ENCODE measurements at places on chromosomes 7 and 10. TPM values are rescaled to one million over a fixed set of nuclear protein-coding genes. Genes with fewer than 3 reads are reported as not detected.

DNA sequence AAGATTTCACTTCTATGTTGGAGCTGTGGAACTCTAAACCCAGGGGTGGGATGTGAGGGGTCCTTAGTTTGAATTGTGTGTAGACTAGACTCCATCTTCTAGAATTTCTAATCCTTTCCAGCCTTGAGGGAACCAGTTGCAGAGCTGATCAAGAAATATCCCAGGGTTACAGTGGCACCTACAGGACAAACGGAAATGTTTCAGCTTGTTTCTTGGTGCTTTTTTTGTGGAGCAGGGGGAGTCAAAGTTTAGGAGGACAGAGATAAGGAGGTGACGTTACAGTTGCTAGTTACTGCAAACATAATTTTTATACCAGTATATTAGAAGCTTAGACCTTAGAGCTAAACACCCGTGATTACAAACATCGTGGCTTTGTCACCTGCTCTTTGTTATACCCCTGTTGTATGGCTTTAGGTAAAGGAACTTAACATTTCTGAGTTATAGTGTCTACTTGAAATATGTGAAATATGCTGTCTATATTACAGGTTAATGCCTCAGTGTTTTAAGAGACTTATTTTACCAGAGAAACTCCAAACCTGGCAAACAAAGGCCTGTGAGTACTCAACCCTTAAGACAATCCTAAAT is 84.5 kb upstream of the DYNC1I1 start:
- no peaks in the 10 kb centered on the region for H3K27me3 ChIP-seq
- no peak overlapping the region for H3K27ac ChIP-seq
- no peak for DNase-seq
- no peaks in the 10 kb centered on the region for H3K36me3 ChIP-seq
- no peak overlapping the region for H3K4me3 ChIP-seq
- H3K4me1 ChIP-seq: peaks cover 12% of the 10 kb centered on the region

GRCh38 chr7:50418526-50419290 is 31.4 kb downstream of the FIGNL1 start:
- no peak overlapping the region for H3K27ac ChIP-seq
- H3K4me1 ChIP-seq: no peaks in the 10 kb centered on the region
- H3K27me3 ChIP-seq: no peaks in the 10 kb centered on the region
- DNase-seq: no peak
- H3K4me3 ChIP-seq: no peak overlapping the region

DNA sequence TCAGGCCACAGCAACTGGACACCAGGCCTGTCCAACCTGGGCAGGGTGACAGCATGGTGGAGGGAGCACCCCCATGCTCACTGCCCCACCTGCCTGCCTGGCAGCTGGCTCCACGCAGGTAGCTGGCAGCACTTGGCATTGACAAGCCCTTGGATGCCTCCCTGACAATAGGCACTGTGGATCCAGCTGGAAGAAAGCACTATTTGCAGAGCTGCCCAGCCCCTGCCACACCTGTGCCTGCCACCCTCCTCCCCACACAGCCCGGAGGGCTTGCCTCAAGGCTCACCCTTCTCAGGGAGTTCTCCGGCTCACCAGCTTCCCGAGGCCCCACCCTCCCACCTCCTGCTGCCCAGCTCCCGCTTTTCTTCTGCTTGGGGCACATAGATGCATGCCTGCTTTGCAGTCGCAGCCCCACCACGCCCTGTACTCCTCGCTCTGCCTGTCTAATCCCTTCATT is 160.1 kb downstream of the NEURL1 start:
- H3K27ac ChIP-seq: peak overlapping the region; percentile 79
- H3K4me1 ChIP-seq: peaks cover 73% of the 10 kb centered on the region
- no peak overlapping the region for H3K4me3 ChIP-seq
- H3K36me3 ChIP-seq: no peaks in the 10 kb centered on the region
- no peaks in the 10 kb centered on the region for H3K27me3 ChIP-seq

- no peak overlapping the region for H3K4me3 ChIP-seq
- no peaks in the 10 kb centered on the region for H3K36me3 ChIP-seq
- peak; percentile 87 for DNase-seq
- H3K27ac ChIP-seq: no peak overlapping the region
- no peaks in the 10 kb centered on the region for H3K27me3 ChIP-seq
- no peaks in the 10 kb centered on the region for H3K4me1 ChIP-seq
Measured at GRCh38 chr7:44381494-44382220, 56.3 kb upstream of the CAMK2B start.

DNA sequence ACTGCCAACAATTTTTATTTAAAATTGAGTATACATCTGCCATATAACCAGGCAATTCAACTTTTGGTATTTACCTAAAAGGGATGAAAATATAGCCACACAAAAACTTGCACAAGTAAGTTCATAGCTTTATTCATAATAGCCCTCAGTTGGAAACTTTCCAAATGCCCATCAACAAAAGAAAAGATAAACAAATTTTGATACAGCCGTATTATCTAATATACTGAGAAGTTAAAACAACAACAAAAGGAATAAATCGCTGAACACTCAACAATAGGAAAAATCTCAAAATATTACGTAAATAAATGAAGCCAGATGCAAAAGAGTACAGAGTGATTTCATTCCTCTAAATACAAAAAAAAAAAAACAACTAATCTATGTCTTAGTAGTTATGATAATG is 399.2 kb upstream of the SEMA3D start:
- H3K4me3 ChIP-seq: no peak overlapping the region
- H3K36me3 ChIP-seq: no peaks in the 10 kb centered on the region

- H3K4me1 ChIP-seq: peaks cover 13% of the 10 kb centered on the region
- H3K4me3 ChIP-seq: no peak overlapping the region
- no peaks in the 10 kb centered on the region for H3K27me3 ChIP-seq
- H3K36me3 ChIP-seq: no peaks in the 10 kb centered on the region
- DNase-seq: no peak
- H3K27ac ChIP-seq: peak overlapping the region; percentile 1
Measured at GRCh38 chr7:27111751-27112277, 9.3 kb upstream of the HOXA2 start.

DNA sequence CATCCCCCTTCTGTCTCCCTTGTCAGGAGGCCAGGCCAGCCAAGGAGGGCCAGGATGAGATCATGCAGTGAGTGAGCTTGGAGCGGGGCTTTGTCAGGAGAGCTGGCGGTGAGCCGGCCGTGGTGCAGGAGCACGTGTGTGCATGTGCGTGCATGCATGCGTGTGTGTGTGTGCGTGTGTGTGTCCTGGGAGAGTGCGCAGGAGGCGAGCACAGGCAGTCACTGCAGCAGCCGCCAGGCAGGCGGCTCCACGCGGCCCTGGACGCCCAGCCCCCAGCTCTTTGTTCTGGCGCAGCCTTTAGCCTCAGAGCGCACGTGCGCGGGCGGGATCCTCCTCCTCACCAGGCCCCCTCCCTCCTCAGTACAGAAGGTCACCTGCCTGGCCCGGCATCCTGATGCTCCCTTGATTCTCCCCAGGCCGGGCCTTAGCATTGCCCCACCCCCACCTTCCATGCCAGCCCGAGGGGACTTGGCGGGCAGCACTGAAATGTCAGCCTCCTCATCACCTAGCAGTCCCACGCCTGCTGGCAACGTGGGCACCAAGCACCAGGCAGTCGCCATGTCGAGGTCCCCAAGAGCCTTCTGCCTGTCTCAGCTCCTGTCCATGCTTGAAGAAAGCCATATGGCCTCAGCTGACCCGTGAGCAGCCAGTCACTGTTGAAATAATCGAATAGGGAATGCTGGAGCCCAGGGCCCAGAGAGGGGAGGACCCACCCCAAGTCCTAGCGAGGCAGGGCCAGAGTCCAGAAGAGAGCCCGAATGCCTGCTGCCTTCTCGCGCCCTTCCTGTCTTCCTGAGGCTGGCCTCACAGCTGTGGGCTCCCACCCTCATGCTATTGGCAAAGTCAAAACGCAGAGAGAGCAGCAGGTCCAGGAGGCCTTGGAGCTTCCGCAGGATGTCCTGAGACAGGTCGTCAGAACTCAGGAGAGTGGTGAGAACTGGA is 125.9 kb upstream of the PPIF start:
- H3K4me3 ChIP-seq: no peak overlapping the region
- no peaks in the 10 kb centered on the region for H3K36me3 ChIP-seq
- H3K27me3 ChIP-seq: no peaks in the 10 kb centered on the region

DNA sequence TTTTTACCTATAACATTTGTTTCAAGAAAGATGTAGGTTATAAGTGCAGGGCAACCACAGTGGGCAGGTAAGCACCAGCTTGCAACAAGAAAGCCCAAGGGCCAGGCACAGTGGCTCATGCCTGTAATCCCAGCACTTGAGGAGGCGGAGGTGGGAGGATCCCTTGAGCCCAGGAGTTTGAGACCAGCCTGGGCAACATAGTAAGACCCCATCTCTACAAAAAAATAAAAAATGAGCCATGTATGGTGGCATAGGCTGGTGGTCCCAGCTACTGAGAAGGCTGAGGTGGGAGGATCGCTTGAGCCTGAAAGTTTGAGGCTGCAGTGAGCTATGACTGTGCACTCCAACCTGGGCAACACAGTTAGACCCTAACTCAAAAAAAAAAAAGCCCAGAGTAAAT is 12.8 kb downstream of the BCL7B start:
- H3K4me1 ChIP-seq: peaks cover 5% of the 10 kb centered on the region
- no peak overlapping the region for H3K27ac ChIP-seq
- H3K36me3 ChIP-seq: peaks cover 36% of the 10 kb centered on the region
- DNase-seq: no peak
- no peak overlapping the region for H3K4me3 ChIP-seq
- H3K27me3 ChIP-seq: no peaks in the 10 kb centered on the region

Gene PRLHR
- 23.1 TPM for total RNA-seq

Data from vagina (tissue), 2 donors.